ENCODE measurements at places on chromosomes 3 and 15. TPM values are rescaled to one million over a fixed set of nuclear protein-coding genes. Genes with fewer than 3 reads are reported as not detected.

- DNase-seq, result no peak
Observed at GRCh38 chr3:10470120-10471053, 35.0 kb downstream of the ATP2B2 start.

GRCh38 chr3:82413171-82413570 lies 651.7 kb upstream of the GBE1 start:
- no peak for DNase-seq

GCSAM gene
- total RNA-seq, result not detected

- no peak for DNase-seq
Observed at GRCh38 chr3:4750306-4750968, 228.8 kb upstream of the BHLHE40 start.

DNA sequence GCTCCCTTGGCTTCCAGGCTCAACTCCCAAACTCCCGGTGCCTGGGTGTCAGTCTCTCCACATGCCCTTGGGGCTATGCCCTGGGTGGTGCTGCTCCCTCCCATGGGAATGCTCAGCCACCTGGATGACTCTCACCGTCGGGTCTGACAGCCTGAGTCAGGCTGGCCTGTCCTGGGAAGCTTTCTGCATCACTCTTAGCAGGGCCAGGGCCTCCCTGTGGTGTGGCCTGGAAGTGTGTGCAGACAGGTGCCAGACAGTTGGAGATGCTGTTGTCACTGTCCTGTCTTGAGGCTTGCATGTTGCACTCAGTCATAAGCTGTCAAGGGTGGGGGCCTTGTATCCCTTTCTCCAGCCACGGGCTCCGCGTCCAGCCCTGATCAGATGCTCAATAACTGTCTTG lies 71.7 kb downstream of the GABRG3 start:
- DNase-seq, result no peak

GRCh38 chr15:39629906-39630305 lies 49.0 kb downstream of the THBS1 start:
- DNase-seq, result no peak

DAPK2 gene
- total RNA-seq, result 1.3 TPM

DNA sequence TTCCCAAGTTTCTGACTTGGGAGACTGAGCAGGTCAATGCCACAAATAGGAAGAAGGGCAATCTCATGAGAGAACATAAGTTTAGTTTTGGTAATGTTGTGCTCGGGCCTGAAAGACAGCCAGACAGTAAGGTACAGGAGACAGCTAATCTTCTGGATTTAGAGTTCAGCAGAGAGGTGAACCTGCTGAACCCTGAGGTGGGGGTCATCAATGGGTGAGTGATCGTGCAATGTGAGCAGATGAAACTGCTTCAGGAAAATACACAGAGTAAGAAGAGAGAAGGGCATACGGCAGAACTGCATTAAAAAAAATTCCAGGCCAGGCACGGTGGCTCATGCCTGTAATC lies 23.3 kb downstream of the RUBCN start:
- no peak for DNase-seq

Data from chondrocyte (in vitro differentiated cells).